SK-N-SH (cell line): ENCODE measurements at places on chromosomes 7 and 10. TPM values are rescaled to one million over a fixed set of nuclear protein-coding genes. Genes with fewer than 3 reads are reported as not detected.
A peak's percentile ranks its signal among the peaks of the same experiment; 100 is the strongest.

DNA sequence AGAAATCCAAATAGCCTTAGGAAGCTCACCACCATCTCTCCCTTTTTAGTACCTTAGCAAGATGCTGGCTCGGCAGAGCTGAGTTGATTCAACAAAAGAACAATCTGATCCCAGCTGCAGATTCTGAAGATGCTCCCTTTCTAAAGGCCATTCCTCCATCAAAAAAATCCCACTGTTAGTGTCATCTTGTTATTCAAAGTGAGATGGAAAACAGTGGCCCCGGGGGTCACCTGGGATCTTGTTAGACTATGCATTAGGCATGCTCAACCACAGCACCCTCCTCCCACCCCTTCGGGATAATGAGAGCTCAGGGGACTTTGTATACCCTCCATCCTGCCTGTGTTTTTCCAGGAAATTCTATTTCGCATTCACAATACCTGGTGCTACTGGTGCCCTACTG is 2.4 kb downstream of the NCAPG2 start:
- no peak overlapping the region for H3K4me3 ChIP-seq
- peaks cover 23% of the 10 kb centered on the region for H3K36me3 ChIP-seq
- no peak overlapping the region; the same call in 1 of the 2 replicates for H3K27ac ChIP-seq
- H3K27me3 ChIP-seq: no peaks in the 10 kb centered on the region

GRCh38 chr10:72146071-72146470 is 57.7 kb upstream of the SPOCK2 start:
- DNase-seq: no peak
- H3K27me3 ChIP-seq: no peaks in the 10 kb centered on the region
- no peaks in the 10 kb centered on the region for H3K36me3 ChIP-seq
- H3K4me1 ChIP-seq: peaks cover 8% of the 10 kb centered on the region; the same call in 1 of the 2 replicates
- H3K4me3 ChIP-seq: no peak overlapping the region
- peak overlapping the region; percentile 51; the same call in 1 of the 2 replicates for H3K27ac ChIP-seq

- H3K36me3 ChIP-seq: no peaks in the 10 kb centered on the region
- no peak overlapping the region for H3K27ac ChIP-seq
- no peak for DNase-seq
These were observed 43.2 kb downstream of the IKZF1 start for GRCh38 chr7:50347693-50348092.

- no peak overlapping the region for H3K27ac ChIP-seq
- no peak overlapping the region for H3K4me3 ChIP-seq
- H3K27me3 ChIP-seq: no peaks in the 10 kb centered on the region
- no peaks in the 10 kb centered on the region for H3K36me3 ChIP-seq
- no peaks in the 10 kb centered on the region; the same call in 1 of the 2 replicates for H3K4me1 ChIP-seq
- DNase-seq: no peak
These were observed 219.9 kb downstream of the DKK1 start for GRCh38 chr10:52533986-52534385.

GRCh38 chr10:93475871-93476270 is 6.3 kb downstream of the MYOF start:
- H3K4me1 ChIP-seq: peaks cover 10% of the 10 kb centered on the region; the same call in 1 of the 2 replicates
- H3K4me3 ChIP-seq: no peak overlapping the region
- peaks cover 23% of the 10 kb centered on the region for H3K36me3 ChIP-seq

- no peak overlapping the region for H3K27ac ChIP-seq
- H3K27me3 ChIP-seq: no peaks in the 10 kb centered on the region
- H3K4me1 ChIP-seq: no peaks in the 10 kb centered on the region
- no peak for DNase-seq
- H3K4me3 ChIP-seq: no peak overlapping the region
- no peaks in the 10 kb centered on the region for H3K36me3 ChIP-seq
These were observed 105.7 kb downstream of the RAPGEF5 start for GRCh38 chr7:22251281-22251680.

DNA sequence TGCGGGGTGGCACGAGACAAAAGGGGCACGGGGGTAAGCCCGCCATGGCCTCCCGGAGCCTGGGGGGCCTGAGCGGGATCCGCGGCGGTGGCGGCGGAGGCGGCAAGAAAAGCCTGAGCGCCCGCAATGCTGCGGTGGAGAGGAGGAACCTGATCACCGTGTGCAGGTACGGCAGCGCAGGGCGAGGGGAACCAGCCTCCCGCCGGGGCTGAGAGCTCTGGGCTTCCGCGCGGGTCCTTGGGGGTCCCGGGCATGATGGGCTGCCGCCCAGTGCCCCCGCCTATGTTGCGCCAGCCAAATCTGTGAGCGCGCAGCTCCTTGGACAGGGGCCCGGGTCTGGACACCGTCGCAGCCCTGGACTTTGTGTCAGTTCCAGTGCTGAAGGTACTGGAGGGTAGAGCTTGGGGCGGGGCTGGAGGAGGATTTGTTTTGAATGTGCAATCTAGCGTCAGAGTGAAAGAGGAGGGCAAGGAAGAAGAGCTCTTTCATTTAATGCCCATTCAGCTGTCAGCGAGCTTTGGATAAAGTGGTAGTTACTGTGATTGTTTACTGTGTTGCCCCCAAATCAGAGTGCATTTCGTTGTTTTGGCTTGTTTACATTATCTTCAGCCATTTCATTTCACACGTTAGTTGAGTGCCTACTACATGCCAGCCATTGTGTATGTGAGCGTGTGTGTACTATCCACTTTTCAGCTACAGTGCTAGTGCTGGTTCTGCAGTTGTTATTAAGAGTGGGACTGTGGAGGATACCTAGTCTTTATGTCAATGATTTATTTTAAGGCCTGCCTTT is 777 bp downstream of the RUNDC3B start:
- 0 out of 2 replicates have a peak, but pooled peaks cover 11% of the 10 kb centered on the region for H3K27me3 ChIP-seq
- no peaks in the 10 kb centered on the region for H3K4me1 ChIP-seq
- DNase-seq: peak; percentile 74
- H3K27ac ChIP-seq: peak overlapping the region; percentile 5; the same call in 1 of the 2 replicates

DNA sequence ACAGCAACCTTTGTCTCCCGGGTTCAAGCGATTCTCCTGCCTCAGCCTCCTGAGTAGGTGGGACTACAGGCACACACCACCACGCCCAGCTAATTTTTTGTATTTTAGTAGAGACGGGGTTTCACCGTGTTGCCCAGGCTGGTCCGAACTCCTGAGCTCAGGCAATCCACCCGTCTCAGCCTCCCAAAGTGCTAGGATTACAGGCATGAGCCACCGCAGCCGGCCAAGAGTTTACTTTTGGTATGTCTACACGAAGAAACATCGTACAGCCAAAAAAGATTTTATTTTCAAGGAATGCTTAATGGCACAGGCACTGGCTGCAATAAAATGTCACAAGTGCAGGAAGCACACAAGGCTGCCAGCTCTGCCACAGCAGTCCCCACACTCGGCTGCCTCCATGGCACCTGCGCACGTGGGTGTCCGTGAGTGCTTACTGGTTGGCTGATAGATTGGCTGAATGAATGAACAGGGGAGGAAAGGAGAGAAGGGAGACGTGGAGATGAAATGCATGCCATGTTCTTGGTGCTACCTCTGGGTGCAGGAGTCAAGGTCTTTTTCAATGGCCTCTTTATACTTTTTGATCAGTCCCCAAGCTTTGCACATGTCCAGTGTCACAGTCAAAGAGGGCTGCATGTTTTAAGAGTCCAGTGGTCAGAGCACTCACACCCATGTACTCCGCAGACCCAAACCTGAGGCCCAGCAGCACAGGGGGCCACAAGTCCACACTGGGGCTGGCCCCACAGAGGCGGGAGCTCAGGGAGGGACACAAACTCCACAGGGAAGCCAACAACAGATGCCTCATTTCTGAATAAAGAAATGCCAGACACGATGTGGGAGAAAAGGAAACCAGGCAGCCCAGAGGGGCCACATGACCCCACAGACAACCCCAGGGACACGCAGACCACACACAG is 198.2 kb downstream of the MAD1L1 start:
- DNase-seq: peak; percentile 16
- H3K36me3 ChIP-seq: no peaks in the 10 kb centered on the region
- H3K27me3 ChIP-seq: no peaks in the 10 kb centered on the region
- H3K4me3 ChIP-seq: no peak overlapping the region
- no peak overlapping the region for H3K27ac ChIP-seq

DNA sequence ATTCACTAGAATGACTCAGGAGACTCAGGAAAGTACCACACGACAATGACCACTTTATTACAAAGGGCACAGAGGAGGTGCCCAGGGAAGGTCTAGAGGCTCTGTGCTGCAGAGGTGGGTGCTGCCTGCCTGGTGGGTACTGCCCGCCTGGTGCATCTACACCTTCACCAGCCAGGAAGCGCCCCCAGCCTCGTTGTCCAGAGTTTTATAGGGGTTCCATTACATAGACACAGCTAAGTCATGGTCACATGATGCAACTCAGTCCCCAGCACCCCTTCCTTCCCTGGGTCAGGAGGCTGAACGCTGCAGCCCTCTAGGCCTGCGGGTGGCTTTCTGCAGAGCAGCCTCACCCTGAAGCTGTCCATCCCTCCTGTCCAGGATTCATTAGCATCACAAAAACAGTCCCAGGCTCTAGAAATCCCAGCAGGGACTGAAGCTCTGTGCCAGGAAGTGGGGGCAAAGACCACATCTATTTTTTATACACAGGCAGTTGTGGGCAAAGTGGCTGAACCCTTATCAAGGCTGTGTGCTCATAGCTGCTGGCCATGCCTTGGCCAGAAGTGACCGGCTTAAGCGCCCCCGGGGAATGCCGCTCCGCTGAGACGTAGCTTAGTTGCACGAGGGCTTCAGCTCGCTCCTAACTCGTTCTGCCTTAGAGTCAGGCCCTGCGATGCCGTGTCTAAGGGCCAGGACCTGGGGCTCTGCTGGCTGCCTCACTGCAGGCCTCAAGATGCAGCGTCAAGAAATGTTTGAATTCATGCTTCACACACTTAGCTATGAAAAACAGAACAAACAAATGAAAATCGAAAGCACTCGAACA is 219.0 kb downstream of the GLRX3 start:
- no peak for DNase-seq
- peaks cover 16% of the 10 kb centered on the region; the same call in 1 of the 2 replicates for H3K4me1 ChIP-seq
- H3K4me3 ChIP-seq: no peak overlapping the region
- H3K27ac ChIP-seq: no peak overlapping the region
- H3K36me3 ChIP-seq: no peaks in the 10 kb centered on the region

DNA sequence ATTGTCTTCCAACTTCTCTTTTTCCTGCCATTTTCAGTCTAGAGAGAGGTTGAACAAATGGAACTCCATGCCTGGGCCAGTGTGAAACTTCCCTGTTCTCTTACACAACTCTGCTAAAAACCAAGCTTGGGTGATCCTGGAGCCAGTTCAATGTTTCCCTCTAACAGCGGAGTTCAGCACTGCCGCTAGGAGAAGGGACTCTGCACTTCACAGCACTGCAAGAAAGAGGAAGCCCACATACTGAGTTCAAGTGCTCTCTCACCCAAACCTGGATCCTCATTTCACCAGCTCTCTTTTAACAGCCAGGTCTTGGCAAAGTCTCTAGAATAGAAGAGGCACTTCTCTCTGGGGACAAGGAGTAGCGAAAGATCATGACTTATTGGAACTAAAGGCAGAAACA is 18.8 kb downstream of the FOXI2 start:
- DNase-seq: no peak
- H3K36me3 ChIP-seq: no peaks in the 10 kb centered on the region
- no peak overlapping the region for H3K27ac ChIP-seq

GRCh38 chr10:122165484-122166276 is 105.4 kb upstream of the BTBD16 start:
- no peak overlapping the region for H3K4me3 ChIP-seq
- H3K36me3 ChIP-seq: no peaks in the 10 kb centered on the region
- H3K27ac ChIP-seq: no peak overlapping the region
- H3K27me3 ChIP-seq: no peaks in the 10 kb centered on the region
- DNase-seq: no peak
- peaks cover 48% of the 10 kb centered on the region for H3K4me1 ChIP-seq

DNA sequence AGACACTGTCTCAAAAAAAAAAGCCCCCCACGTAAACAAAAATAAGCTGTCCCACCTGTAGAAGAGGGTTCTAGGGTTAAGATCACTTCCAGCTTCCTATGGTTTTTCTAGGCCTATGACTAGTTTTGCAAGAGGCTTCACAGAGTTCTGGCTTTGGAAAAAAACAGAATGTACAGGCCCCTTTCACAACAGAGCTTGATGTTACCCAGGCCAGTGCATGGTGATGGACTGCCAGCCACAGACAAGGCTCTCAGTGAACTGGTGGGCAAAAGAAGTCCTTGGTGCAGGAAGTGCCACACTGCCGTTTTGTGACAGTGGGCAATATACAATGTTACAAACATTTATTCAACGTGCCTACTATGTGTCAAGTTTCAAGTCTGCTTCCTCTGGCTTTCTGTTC is 18.3 kb upstream of the EFCAB10 start:
- no peaks in the 10 kb centered on the region for H3K4me1 ChIP-seq
- H3K27ac ChIP-seq: no peak overlapping the region
- H3K4me3 ChIP-seq: no peak overlapping the region

- H3K4me3 ChIP-seq: no peak overlapping the region
- H3K36me3 ChIP-seq: no peaks in the 10 kb centered on the region
- H3K27me3 ChIP-seq: no peaks in the 10 kb centered on the region
These were observed 6.3 kb downstream of the C10orf67 start for GRCh38 chr10:23338155-23338828.

DNA sequence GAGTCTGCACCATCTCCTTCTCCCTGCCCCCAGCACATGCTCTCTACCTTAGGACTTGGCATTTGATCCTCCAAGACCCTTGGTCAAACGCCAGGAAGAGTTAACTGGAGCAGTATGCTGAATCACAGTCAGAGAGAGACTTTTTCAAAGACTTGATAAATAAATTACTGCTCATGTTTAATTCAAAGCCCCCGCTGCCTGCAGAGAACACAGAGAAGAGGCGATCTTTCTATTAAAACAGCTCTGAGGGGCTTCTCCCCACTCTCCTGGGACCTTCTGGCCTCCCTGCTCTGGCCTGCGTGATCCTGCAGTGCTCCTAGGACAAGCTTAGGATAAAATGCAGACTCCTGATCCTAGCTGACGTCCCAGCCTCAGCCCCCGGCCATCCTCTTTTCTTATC is 47.8 kb downstream of the NPTX2 start:
- no peaks in the 10 kb centered on the region for H3K36me3 ChIP-seq
- H3K27ac ChIP-seq: no peak overlapping the region
- H3K27me3 ChIP-seq: no peaks in the 10 kb centered on the region
- no peak overlapping the region for H3K4me3 ChIP-seq
- DNase-seq: no peak
- H3K4me1 ChIP-seq: no peaks in the 10 kb centered on the region

GRCh38 chr7:30649717-30650420 is 32.4 kb downstream of the CRHR2 start:
- H3K27ac ChIP-seq: no peak overlapping the region
- no peak overlapping the region for H3K4me3 ChIP-seq
- no peaks in the 10 kb centered on the region for H3K4me1 ChIP-seq
- no peak for DNase-seq

GRCh38 chr10:121665809-121666208 is 67.6 kb upstream of the FGFR2 start:
- H3K4me1 ChIP-seq: peaks cover 22% of the 10 kb centered on the region
- no peak for DNase-seq
- no peak overlapping the region for H3K27ac ChIP-seq
- H3K36me3 ChIP-seq: no peaks in the 10 kb centered on the region

The AMZ1 gene
- polyA plus RNA-seq: 0.15 and 0.19 TPM in 2 replicates

The SMO gene
- 34.5 and 37.0 TPM in 2 replicates for polyA plus RNA-seq

The OR6V1 gene
- not detected in 2 replicates for polyA plus RNA-seq

The ANKRD1 gene
- 41.7 and 72.8 TPM in 2 replicates for polyA plus RNA-seq

The TMEM140 gene
- 0.10 and 0.12 TPM in 2 replicates for polyA plus RNA-seq

The CTTNBP2 gene
- polyA plus RNA-seq: not detected in 2 replicates

The GBX1 gene
- not detected in 2 replicates for polyA plus RNA-seq

The CTAGE6 gene
- 0.12 and 0.32 TPM in 2 replicates for polyA plus RNA-seq
